ENCODE measurements at places on chromosomes 2 and 18.

DNA sequence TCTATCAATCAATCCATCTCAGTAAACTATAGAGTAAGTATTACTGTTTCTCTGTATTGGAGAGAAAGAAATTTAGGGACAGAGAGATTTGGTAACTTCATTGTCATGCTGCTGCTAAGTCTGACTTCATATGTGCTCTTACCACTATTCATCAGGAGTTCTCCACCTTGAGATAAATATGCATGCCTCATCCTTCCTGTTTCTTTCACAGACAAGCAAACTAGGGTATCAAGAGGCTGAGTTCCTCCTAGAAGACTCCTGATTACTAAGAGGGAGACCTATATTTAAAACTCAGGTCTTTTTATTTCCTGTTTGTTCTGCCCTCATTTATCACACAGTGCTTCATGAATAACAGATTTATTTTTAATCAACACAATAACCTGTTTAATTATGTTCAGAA lies 34.1 kb downstream of the RIT2 start:
- no peaks in the 10 kb centered on the region for H3K4me1 ChIP-seq
- no peaks in the 10 kb centered on the region for H3K36me3 ChIP-seq
- no peak overlapping the region for H3K4me3 ChIP-seq
- H3K27me3 ChIP-seq = no peaks in the 10 kb centered on the region
- no peak overlapping the region for H3K27ac ChIP-seq
- DNase-seq = no peak

GRCh38 chr18:3323900-3324299 lies 62.0 kb downstream of the MYL12B start:
- H3K4me3 ChIP-seq = no peak overlapping the region
- peaks cover 20% of the 10 kb centered on the region for H3K4me1 ChIP-seq
- H3K27ac ChIP-seq = no peak overlapping the region

- peaks cover 18% of the 10 kb centered on the region for H3K4me1 ChIP-seq
- no peak overlapping the region for H3K4me3 ChIP-seq
- H3K27me3 ChIP-seq = no peaks in the 10 kb centered on the region
- H3K27ac ChIP-seq = no peak overlapping the region
- DNase-seq = peak; percentile 15
These were observed 219.3 kb downstream of the NEDD4L start for GRCh38 chr18:58263055-58263957.

- H3K27ac ChIP-seq = no peak overlapping the region
- H3K27me3 ChIP-seq = no peaks in the 10 kb centered on the region
- H3K36me3 ChIP-seq = no peaks in the 10 kb centered on the region
- H3K4me1 ChIP-seq = peaks cover 8% of the 10 kb centered on the region
- DNase-seq = no peak
These were observed 42.1 kb downstream of the CALCRL start for GRCh38 chr2:187405921-187406320.
